ENCODE measurements at places on chromosomes 5 and 9.

DNA sequence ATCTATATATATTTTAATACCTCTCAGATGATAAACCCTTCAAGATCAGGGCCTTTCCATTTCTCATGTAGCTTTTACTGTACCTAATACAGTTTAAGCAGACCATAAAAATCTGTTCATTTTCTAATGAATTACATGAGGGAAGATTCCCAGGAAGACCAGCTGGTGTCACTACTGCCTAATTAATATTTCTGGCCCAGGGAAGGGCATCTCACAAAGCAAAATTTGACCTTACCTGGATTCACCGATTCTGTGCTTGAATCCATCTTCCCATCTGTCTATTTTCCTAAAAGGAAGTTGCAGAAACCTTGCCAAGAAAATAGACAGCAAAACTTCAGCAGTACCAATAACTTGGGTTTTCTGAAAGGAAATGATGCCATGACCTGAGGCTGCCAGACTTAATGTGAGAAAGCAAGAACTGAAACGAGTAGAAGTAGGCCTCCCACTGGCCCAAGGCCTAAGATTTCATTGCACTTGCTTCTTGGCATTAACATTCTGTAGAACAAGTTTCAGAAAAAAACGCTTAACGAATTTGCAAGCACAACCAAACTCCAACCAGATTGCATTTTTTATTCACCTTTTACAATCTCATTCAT, 83.0 kb upstream of the GLIS3 start:
- no peak for DNase-seq

GRCh38 chr5:23483090-23483489, 24.3 kb upstream of the PRDM9 start:
- no peak for DNase-seq

GRCh38 chr5:157352756-157353340, 86.9 kb downstream of the CYFIP2 start:
- DNase-seq: no peak

- DNase-seq: no peak
Observed at GRCh38 chr9:25322142-25322541, 356.1 kb downstream of the TUSC1 start.

GRCh38 chr5:71899865-71900342, 180.8 kb downstream of the CARTPT start:
- no peak for DNase-seq

- peak; percentile 90 for DNase-seq
Observed at GRCh38 chr9:136849038-136849959, at the start of gene PHPT1. Gene PHPT1, plus strand, starts transcription at chr9:136849409. Its CDS starts 22 bp downstream, at chr9:136849431.

DNA sequence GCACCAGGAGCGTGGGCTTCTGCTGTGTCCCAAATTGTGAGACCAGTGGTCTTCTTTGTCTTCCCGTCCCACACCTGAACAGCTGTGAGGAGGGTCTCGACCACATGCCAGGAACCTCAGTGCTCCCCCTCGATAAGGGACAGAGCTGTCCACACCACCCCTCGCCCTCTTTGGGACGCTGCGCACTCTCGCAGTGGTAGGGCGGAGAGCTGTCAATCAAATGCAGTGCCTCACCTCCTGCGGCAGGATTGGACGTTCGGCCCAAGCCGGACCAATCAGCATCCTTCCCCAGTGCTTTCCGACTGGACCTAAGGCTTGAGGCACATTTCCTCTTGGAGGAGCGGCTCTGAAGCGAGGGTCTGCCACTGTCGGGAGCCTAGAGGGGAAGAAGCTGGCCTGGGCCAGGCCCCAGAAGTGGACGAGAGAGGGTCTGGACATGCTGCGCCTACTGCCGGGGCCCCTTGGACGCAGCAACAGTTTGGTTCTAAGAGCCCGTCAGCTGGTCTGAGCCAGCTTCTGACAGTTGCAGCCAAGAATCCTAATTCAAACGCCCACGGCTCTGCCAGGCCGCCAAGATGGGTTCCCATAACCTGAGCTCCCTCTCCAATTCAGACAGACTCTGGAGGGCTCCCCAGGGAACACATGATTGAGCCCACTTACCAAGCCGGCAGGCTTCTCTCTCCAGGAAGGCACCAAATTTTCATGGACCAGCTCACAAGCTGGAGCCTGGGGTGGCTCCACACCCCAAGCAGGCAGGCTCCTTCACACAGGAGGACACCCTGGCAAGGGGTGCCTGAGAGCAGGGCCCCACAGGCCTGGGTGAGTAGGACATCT, 28.1 kb upstream of the ADAMTS2 start:
- DNase-seq: no peak

DNA sequence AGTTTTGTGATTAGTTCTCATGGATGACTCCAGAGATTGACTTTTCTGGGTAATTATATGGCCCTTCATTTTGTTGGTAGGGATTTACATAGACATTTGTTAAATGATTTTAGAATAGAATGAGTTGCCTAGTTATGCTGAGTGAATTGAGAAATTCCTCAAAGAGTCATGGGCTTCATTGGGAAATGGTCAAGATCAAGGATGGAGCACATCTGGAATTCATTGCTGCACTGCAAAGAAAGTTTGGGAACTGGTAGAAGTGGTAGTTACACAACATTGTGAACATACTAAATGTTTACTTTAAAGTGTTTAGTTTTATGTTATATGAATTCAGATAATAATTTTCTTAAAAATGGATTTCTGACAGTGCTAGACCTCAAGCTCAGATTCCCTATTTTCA, 46.5 kb downstream of the PIP5K1B start:
- DNase-seq: no peak

- no peak for DNase-seq
Observed at GRCh38 chr9:100774962-100775361, 197.1 kb downstream of the CAVIN4 start.

DNA sequence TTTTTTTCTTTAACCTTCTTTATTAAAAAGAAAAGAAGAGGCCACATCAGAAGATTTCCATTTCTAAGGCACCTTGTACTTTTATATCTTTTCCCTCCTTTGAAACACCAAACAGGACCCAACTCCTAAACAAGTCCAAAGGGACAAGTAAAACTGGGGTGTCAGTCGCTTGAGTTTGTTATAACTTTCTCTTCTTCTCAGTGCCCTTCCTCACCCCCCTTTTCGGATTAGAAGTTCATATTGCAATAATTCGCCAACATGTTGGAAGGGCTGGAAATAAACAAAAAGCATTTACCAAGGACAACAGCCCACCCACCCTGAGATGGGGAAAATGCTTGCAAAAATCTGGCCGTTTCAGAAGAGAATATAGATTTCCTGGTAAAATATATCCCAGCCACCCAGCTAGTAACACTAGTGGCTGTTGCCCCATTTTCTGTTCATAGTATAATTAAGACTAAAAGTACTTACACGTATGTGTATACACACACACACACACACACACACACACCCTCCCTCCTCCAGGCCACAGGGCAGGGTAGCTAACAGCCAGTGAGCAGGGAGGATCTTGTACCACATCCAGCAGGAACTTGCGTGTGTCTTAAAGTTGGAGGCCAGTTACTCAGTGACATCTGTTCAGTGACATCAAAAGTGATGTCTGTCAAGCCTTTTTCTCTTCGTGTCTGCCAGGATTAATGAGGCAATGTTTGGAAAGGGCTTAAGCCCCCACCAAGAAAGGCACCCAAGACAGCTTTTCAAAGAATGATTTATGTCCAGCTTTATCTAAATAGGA, 149.1 kb upstream of the KLF4 start:
- DNase-seq: no peak

- DNase-seq: no peak
Observed at GRCh38 chr9:130931508-130932254, 7.4 kb downstream of the FIBCD1 start.

DNA sequence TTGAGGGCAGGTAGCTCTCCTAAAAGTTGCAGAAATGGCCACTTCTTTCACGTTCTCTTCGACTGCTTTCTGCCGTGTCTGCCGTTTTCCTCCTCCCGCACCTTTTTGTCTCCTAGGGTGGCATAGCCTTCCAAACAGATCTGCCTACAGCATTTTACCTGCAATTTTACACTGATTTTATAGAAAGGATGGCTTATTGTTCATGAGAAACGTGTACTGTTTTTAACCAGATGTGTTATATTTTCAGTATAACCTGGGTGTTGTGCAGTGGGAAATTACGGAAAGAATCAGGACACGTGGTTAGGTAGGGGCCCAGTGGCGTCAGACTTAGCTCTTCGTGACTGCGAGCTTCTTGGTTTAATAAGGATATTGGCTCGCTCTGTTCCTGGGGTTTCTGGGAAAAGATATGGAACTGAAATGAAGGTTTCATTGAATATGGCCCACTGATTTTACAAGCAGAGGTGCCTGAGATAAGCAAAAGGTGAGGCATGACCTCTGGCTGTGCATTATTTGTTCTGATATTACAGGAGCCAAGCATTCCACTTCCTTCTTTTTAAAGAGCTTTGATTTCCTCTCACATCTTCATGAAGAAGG, 43.7 kb upstream of the PRSS3 start:
- DNase-seq: no peak

- no peak for DNase-seq
Observed at GRCh38 chr5:73652391-73652790, 26.4 kb downstream of the ARHGEF28 start.

- DNase-seq: no peak
Observed at GRCh38 chr5:1703352-1704050, 96.1 kb downstream of the MRPL36 start.

GRCh38 chr9:2216591-2216990, 201.4 kb downstream of the SMARCA2 start:
- DNase-seq: no peak

DNA sequence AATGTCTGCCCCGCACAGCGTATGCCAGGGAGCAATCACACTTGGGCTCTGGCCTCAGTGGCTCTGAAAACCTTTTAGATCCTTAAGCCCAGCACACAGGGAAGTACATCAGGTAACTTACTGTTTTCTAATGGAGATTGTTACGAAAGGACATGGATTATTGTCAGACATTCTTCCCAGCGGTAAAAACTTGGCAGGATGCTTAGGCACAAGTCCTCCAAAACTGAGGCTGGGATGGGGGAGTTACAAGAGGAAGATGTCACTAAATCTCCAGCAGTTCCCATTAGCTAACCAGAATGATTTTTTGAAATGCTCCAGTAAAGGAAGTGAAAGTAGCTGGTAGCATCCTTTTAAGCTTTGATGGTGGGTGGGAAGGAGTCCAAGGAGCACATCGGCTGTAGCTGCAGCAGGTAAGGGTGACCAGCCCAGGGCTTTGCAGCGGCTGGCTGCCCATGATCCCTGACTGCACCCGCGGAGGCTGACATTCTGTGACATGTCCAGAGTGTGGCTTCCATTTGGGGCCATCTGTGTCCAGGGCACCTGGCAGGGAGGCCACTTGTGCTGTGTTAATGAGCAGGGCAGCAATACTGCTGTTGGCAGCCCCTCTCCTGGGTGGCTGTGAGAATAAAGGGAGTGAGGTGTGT, 165.8 kb downstream of the GADD45G start:
- DNase-seq: no peak
